ENCODE measurements at places on chromosomes 11 and 22.

DNA sequence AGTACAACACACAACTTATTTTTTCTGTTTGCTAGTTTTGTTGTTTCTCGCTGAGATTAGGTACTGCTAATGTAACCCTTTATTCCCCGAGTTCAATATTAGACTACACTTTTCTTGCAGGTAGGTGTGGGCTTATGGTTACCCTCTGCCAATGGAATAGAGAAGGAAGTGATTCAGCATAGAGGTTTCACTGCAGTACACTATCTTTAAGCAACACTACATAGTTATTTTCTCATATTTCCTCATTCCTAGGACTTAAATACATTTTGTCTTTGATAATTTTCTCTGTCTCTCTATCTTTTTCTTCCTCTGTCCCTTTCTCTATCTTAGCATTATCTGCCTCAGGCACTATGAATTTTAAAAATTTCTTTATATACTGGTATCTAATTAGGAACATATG is 791.0 kb downstream of the FAM181B start:
- DNase-seq, result no peak

- no peak for DNase-seq
Observed at GRCh38 chr11:129460714-129461113, 85.1 kb downstream of the BARX2 start.

DNA sequence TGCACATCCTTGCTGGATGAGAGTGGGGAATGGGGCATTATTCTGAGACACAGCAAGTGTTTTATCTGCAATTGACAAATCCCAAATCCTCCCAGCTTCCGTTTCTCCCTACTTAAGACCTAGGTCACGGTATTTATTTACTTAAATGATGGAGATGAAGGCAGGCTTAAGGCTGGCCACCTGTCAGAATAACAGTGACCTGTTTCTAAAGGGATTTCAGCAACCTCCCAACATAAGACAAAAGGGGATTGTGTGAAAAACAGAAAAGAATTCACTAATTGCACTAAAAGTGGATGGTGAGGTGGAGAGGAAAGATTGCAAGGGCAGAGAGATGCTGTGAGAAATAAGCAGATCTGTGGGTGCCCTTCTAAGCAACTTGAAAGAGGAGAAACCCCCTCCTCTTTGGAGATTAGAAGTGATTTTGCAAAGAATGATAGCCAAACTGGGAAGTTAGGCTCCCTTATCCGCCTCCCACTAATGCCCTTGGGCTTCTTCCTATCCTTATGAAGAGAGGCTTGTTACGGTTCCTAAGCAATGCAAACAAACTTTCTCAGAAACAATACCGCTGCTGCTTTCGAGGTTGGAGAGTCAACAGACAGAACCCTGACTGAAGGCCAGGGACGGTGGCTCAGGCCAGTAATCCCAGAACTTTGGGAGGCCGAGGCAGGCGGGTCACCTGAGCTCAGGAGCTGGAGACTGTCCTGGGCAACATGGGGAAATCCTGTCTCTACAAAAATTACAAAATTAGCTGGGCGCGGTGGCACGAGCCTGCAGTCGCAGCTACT is 84.3 kb downstream of the ARL14EP start:
- no peak for DNase-seq

DNA sequence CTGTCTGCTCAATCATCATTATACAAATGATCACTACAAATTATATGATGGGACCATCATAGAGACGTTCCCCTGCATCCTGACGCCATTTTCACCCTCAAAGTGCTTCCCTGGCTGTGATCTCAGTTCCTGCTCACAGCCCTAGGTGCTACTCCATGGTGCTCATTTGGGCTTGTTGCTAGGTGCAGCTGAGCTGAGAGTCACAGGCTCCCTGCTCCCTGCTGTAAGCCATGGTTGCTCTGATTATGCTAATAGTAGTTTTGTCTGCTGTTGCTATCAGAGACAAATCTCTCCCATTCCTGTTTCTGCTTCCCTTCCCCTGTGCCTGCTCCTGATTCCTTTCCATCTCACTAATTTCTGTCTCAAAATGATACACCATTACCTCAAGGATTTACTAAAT is 474.3 kb downstream of the METTL15 start:
- no peak for DNase-seq

DNA sequence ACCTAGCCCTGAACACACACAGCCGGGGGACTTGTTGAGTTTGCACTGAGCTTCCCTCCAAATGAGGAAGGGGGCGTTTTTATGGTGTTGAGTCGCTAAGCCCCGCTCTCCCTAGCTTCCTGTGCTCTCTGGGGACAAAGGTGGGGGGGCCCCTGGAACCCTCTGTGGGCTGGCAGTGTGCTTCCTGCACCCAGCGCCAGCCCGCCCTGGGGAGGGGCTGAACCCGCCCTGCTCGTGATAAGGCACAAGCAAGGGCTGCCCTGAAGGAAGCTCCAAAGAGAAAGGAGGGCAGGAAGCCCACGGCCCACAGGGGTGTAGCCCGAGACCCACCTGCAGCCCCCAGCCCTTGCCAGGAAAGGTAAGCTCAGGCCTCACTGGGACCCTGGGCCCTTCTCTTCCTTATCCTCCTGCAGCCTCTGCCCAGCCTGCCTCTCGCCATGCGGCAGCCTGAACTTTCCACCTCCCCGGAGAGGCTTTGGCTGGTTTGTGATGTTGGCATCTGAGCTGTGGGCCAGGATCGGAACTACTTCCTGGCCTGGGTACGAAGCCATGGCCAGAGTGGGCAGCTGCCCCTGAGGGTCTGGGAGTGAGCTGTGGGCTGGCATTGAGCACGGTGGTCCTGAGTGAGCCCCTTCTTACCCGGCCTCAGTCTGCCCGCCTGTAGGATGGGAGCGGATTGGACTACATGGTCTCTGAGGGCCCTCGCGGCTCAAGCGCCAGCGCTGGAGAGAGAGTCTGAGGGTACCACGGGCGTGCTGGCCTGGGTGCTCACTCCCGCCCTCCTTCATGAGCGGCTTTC is at the start of gene FERMT3:
Gene FERMT3, plus strand, starts transcription at position 265 of the 799 bp plus-strand sequence. CDS start 644 bp downstream, outside the sequence.
- DNase-seq, result no peak

DNA sequence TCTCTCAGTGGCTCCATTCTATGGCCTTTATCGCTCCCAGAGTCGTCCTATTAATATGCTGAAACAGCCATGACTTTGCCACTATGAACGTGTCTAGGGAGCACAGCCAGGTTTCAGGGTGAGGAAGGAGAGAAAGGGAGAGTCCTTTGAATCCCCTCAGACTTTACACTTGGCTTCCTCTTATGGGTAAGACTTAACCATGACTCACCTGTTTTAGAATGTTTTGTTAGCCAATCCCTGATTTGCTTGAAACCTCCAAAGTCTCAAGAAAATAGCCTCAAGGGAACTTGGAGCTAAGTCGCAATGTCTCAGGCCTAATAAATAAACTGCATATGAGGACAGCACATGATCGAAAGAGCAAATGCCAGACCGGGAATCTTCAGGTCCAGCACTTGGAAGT is 131.2 kb upstream of the RCN1 start:
- no peak for DNase-seq

GRCh38 chr11:515131-515530 is 8.1 kb upstream of the RNH1 start:
- no peak for DNase-seq

- no peak for DNase-seq
Observed at GRCh38 chr11:70226183-70226582, 23.1 kb downstream of the FADD start.

DNA sequence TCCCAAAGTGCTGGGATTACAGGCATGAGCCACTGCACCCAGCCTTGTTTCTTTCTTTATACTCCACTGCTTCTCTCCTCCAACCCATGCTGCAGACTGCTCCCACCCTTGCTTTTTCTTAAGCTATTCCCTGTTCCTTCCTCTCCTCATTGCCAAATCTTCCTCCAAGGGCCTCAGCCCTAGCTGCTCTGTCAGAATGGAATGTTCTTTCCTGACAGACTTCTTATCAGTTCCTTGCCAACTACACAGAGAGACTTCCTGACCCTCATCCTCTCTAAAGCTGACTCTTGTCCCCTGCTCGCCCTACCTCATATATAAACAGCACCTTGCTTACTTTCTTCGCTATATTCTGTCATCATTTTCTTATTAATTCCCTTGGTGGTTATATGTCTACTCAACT is 16.9 kb upstream of the PIK3C2A start:
- peak; percentile 18 for DNase-seq

- no peak for DNase-seq
Observed at GRCh38 chr11:80900265-80900664, 1459.4 kb upstream of the TENM4 start.

DNA sequence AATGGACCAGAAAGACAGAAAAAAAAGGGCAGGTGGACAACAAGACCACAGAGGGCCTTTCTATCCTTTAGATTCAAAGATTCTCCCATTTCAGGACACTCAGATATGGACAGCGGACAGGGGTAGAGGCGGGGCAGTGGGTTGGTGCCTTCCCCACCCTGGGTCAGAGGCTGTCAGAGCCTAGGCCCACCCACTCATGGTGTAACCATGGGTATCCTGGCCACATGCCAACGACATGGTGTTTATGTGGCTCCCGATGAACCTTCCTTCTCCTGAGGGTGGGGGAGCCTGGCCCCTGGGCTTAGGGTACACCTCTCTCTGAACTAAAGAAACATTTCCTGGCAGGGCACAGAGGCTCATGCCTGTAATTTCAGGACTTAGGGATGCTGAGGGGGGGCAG is 14.3 kb upstream of the P2RY2 start:
- no peak for DNase-seq

- DNase-seq, result no peak
Observed at GRCh38 chr11:128871168-128871610, 4.1 kb upstream of the KCNJ1 start.

DNA sequence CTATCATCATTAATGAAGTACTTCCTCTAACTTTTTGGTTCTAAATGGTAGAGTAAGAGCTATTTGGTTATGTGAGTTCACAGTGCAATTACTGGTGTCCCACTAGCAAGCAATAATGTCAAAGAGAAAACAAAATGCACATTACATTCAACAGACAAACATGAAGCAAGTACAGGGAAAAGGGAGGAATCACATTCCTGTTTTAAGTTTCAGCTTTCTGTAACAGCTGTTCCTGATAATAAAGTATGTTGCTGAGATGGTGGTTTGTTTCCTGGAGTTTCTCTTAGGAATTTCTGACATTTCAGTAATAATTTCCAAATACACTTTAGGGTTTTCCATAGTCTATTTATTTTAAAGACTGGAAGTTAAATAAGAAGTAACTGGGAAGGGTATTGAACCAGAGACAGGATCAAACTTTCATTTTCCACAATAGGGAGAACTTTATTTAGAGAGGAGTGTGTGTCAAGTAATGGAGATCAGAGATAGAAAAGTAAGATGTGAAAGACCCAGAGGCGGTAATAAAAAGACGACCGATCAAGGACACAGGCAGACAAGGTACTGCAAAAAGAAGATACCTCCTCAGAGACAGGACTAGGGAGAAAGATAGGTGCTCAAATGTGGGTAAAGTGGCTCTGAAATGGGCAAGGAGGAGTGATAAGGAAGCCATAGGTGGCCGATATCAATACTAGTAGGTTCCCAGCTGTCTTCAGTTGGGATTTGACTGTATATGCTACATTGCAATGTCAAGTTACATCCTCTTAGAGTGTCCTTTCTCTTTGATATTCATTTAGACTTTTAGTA is 20.8 kb upstream of the CLNS1A start:
- DNase-seq, result no peak

DNA sequence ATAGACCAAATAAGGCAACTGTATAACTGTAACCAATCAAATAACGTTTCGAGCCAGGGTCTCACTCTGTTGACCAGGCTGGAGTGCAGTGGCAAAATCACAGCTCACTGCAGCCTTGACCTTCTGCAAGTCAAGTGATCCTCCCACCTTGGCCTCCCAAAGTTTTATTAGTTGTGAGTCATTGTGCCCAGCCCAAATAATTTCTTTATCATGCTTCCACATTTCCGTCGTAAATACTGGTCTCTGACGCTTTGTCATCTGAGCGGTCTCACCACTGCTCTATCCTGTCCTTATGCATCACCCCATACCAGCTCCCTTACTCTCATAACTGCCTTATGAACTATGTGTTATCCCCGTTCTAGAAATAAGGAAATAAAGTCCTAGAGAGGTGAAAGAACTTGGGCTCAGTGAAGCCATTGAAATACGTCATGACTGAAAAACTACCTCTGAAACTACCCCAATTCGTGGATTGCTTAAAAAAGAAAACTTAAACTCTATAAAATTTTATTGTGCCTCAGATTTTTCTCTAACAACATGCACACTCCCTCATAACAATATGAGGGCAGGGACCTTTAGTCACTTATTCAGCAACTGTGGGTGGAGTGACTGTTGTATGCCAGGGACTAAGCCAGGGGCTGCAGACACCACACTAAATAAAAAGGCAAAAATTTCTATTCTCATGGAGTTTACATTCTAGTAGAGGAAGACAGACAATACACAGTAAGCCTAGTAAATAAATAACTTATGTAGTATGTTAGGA is 15.8 kb upstream of the RTN4RL2 start:
- no peak for DNase-seq

- no peak for DNase-seq
Observed at GRCh38 chr11:66957971-66958231, 282 bp downstream of the PC start.

GRCh38 chr11:38791346-38791961 is 2193.4 kb upstream of the RAG2 start:
- peak; percentile 39 for DNase-seq

DNA sequence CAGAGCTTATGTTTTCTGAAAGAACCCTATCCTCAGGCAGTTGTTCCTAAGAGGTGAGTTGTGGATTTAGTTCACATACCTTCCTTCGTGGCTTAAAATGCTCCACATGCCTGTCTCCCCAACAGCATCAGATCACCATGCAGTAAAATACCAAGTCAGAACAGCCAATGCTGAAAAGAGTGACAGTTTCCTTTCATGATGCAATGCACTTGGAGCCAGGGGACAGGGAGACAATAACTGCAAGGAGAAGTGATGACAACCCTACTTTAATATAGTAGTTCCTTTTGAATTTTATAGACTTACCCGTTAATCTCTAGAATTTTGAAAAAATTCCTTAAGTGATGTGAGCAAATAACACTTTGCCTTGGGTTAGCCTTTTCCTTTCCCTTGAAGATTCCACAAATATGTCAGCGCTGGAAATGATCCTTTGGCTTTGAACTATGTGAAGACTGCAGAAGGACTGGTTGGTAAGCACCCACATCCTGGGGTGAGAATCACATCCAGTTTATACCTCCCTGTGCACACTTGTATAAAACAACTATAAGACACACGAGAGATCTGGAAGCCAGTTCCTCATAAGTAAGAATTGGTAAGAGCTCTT is 71.2 kb downstream of the PIWIL4 start:
- DNase-seq, result no peak

DNA sequence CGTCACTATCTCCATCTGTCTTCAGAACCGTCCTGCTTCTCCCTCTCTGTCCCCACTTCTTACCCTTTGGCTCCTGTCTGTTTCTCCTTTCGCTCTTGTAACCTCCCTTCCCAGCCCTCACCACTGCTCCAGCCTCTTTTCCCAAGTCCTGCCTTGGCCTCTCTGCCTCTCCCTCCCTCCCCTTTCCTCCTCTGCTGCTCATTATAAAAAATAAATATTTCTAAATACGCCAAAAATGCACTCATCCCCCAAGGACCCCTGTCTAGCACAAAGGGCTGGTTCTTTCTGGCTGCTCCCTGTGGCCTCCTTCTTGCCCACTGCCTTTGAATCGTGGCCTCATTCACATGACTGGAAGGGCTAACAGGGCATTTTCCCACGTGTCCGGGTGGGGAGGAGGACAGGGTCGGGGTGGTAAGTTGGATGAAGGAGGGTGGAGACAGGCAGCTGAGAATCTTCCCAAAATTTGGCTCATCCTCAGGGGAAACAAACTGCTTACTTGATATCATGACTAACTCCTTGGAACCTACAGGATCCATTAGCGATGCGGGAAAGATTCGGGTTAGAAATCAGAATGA is 26.4 kb upstream of the OAF start:
- no peak for DNase-seq

GRCh38 chr11:64876835-64877341 is 1.5 kb downstream of the EHD1 start:
- DNase-seq, result no peak

All from endothelial cell (in vitro differentiated cells).